ENCODE measurements at places on chromosomes 6 and 20. TPM values are rescaled to one million over a fixed set of nuclear protein-coding genes. Genes with fewer than 3 reads are reported as not detected.
A peak's percentile ranks its signal among the peaks of the same experiment; 100 is the strongest.

GRCh38 chr20:57048027-57048869 is 218.2 kb downstream of the BMP7 start:
- no peak for DNase-seq

CLPSL1 gene
- not detected for total RNA-seq

- DNase-seq = no peak
Measured at GRCh38 chr6:22690446-22690845, 121.1 kb downstream of the HDGFL1 start.

ANKRD66 gene
- not detected for total RNA-seq

SCP2D1 gene
- not detected for total RNA-seq

LZTS3 gene
- 14.1 TPM for total RNA-seq

TFAP2A gene
- 1.6 TPM for total RNA-seq

- DNase-seq = no peak
Measured at GRCh38 chr6:91087908-91088307, 501.0 kb upstream of the MAP3K7 start.

BMP2 gene
- 2.7 TPM for total RNA-seq

GRCh38 chr6:143222801-143223231 is 162.1 kb downstream of the AIG1 start:
- no peak for DNase-seq

DNA sequence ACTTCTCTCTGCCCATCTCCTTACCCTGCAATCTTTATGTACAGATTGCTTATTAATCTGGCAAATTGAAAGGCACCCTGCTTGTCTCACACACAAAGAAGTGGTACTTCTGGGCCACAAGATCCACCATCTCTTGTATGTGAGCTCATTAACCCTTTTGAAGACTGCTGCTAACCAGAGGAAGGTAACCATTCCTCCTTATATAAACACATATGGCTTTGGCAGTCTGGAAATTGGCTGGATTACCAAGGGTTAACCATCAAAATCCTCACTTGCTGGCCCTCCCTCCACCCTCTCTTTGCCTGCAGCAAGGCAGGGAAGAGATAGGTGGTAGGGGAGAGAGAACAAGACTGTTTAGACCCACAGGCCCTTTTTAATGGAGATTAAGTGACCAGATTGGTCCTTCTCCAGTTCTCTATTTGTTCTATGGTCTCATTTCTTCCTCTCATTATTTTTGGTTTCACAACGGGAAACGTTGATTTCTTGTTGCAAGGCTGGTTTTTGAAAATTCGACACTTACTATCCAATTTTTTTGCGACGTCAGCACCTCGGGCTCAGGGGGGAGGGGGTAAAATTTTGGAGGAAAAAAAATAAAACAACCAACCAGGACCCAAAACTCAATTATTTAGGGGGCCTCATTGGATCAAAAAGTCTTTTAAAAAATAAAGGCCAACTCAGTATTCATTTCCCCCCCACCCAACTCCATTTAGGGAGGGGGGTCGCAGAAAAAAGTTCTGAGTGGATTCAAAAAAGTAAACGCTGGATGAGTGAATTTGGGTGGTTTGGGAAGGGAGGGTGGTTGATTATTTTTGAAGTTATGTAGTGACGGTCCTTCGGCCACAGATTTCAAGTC is 859 bp downstream of the PPP1R10 start:
- no peak for DNase-seq

DNA sequence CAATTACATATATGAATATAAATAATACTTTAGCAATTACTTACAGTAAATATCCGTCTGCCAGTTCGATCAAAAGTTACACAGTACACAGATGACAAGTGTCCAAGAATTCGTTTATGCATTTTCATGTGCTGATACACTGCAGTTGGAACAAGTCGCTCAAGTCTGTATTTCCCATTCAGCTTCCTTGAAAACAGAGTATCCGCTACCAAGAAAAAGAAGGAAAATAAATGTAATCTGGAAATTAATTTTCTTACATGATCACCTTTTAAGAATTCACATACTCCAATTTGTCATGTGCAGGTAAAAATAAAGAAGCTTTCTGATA is 35.3 kb downstream of the PHIP start:
- no peak for DNase-seq

DNA sequence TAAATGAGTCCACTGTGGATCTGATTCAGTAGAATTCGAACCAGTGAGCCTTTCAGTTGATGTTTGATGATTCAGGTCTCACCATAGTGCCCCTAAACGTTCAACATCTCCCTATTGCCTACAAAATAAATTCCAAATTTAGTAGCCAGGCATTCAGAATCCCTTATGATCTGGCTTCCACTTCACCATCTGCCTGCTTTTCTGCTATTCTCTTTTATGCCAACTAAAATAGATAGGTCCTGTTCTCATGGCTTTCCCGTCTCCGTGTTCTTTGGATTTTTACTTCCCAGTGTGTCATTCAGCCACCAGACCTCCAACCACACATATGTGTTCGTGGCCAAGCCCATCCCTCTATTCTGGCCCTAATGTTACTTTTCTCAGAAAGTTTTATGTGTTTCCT is 410.4 kb downstream of the LMBRD1 start:
- DNase-seq = no peak

DNA sequence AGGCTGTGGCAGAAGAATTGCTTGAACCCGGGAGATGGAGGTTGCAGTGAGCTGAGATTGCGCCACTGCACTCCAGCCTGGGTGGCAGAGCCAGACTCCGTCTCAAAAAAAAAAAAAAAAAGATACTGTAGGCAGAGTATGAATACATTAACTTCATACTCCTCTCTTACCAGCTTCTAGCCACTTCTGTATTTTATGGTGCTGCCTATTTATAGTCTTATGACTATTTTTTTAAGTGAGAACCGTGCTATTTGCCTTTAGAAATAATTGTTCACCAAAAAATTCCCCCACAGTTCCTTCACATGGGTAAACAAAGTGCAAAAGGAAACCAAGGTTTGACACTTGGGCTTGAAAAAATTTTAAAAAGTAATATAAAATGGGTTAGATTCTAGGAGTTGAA is 1.5 kb upstream of the SNRNP48 start:
- no peak for DNase-seq

ADAM33 gene
- total RNA-seq = 11.8 TPM

PDE10A gene
- 8.5 TPM for total RNA-seq

- no peak for DNase-seq
Measured at GRCh38 chr6:131929264-131929663, 21.9 kb downstream of the CCN2 start.

DNA sequence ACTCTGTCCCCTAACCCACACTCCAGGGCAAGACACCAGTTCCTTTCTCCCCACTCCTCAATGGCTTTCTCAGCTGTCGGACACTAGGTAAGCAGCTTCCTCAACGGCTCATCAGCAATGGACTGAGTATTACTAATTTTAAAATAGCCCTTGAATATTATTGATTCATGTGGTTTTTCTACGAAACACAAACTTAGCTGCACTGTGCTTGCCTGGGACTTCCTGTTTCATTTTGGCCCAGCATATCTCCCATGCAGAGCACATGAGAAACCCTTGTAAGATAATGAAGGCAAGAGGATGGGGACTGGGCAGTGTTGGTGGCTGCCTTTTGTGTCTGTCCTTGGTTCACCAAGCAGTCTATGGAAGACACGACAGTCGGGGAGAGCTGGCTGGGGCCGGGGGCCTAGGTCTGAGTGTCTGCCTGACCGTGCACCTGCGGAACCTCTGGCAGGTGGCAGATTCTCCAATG is 48.9 kb downstream of the RNASET2 start:
- no peak for DNase-seq

GRCh38 chr6:135087803-135088202 is 33.2 kb upstream of the HBS1L start:
- no peak for DNase-seq

DNA sequence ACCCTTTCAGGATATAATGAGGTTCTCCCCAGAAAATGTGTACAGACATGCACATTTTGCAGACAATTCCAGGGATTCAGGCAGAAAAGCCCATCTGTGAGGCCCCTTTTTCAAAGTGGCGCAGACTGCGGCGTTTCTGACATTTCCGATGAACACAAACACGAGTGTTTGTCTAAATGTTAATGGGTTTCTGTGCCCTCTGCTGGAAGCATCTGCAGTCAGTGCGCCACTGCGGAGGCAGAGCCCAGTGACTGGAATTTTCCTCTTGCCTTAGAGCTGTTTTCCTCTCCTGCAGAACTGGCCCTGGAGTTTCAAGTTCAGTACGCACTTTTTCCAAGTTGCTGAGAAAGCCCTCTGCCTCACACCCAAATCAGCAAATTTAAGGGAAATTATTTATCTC is 15.3 kb downstream of the ANKRD60 start:
- no peak for DNase-seq

DNA sequence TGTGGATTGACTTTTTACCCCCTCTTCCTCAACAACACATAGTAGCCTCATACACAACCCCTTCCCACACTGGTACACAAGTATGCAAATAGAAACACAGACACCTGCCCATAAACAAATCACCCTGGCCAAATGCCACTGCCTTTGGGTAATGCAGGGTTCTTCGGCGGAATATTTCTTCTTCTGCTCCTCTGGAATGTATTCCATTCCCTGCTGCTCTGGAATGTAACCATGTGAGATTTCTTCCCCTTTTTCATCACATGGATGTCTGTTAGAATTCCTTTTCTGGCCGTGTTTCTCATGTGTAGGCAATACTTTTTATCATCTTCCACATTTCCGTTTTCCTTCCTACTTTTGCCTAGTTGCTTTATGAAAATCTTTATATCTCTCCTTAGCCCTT is 76.1 kb upstream of the TPD52L1 start:
- no peak for DNase-seq

GRCh38 chr6:157335829-157336228 is 12.5 kb upstream of the TMEM242 start:
- no peak for DNase-seq

DNA sequence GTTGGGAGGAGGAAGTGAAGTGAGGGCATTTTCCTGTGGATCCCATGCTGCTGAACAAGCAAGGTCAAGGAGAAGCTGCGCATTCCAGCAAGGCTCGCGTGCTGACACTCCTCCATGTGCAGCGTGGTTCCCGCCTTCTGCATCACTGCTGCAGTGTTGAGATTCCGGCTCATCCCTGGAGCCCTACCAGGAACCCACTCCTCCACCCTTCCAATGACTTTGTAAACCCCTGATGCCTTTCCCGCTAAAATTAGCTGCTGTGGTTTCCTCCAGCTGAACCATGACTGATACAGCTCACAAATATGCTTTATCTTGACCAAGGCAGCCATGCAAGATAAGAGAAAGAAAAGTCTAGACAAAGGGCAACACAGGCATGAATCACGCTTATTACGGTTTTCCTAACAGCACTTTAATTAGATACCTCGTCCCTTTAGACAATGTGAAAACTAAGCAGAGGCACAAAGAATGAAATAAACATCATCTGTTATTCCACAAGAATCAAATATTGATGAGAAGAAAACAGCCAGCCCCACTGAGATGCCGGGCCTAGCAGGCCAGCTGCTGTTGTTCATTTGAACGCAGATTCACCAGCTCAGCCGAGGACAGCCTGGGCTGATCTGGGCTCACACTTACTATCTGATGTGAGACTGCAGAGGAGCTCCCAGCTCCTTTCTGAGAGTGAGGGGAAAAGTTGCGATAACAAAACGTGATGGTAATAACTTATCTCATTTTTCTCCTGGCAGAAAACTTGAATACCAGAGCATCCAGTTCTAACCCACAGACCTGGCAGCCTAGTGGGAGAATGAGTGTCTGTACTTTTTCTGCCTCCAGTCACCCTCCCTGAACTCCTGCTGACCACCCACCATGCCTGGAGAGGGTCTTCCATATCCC is 14.2 kb upstream of the BNIP5 start:
- peak; percentile 69 for DNase-seq

PHACTR3 gene
- 3.8 TPM for total RNA-seq

- no peak for DNase-seq
Measured at GRCh38 chr6:122363769-122364483, 35.5 kb upstream of the HSF2 start.

RNF39 gene
- not detected for total RNA-seq

CDH4 gene
- total RNA-seq = 0.21 TPM

DNA sequence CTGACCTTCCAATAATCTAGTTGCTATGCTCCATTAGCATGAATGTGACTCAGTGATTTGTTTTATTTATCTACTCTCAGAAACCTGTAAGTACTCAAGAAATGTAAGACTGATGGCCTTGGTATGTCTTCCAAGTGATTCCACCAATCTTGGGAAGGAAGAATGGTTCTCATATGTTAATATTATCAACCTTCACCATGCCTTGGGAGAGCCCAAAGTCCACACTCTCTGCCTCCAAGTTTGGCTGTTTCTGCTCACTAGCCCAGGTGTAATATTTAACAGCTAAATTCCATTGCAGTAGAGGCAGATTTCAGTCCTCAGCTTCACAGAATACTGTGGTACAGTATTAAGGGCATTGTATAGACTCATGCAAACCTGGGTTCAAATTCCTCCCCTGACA is 51.8 kb downstream of the CLIC5 start:
- DNase-seq = no peak

- peak; percentile 81 for DNase-seq
Measured at GRCh38 chr6:34027445-34027936, 118.4 kb downstream of the GRM4 start.

DNA sequence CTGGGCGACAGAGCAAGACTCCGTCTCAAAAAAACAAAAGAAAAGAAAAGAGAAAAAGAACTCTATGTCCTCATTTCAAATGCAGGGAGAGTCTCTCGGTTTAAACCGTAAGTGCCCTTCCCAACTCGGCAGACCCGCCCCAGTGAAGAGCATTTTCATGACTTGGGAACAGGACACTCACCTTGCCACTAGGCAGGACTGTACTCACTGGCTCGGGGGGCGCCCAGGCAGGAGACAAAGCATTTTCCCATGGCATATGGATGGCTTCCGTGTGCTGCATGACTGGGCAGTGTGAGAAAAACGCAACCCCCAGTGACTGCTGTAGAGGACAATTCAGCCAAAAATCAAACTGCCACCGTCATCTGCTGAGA is 23.7 kb upstream of the MRGBP start:
- DNase-seq = no peak

- no peak for DNase-seq
Measured at GRCh38 chr6:114997813-114998292, 655.0 kb upstream of the HS3ST5 start.

PLAGL1 gene
- 15.4 TPM for total RNA-seq

GRCh38 chr6:116767715-116768114 is 2.2 kb upstream of the FAM162B start:
- DNase-seq = no peak
